H9 (cell line): ENCODE measurements at places on chromosomes 3 and 15. TPM values are rescaled to one million over a fixed set of nuclear protein-coding genes. Genes with fewer than 3 reads are reported as not detected.
A peak's percentile ranks its signal among the peaks of the same experiment; 100 is the strongest.

The PLCH1 gene
- 17.8 and 19.0 TPM in 2 replicates for total RNA-seq

GRCh38 chr3:138007898-138008297 is 2.1 kb upstream of the CLDN18 start:
- no peak overlapping the region for H3K27ac ChIP-seq
- no peak for DNase-seq
- H3K4me1 ChIP-seq: no peaks in the 10 kb centered on the region
- H3K36me3 ChIP-seq: no peaks in the 10 kb centered on the region

The RNU5B-1 gene
- not detected in 2 replicates for total RNA-seq

The CRTC3 gene
- total RNA-seq: 3.9 TPM in 2 replicates

DNA sequence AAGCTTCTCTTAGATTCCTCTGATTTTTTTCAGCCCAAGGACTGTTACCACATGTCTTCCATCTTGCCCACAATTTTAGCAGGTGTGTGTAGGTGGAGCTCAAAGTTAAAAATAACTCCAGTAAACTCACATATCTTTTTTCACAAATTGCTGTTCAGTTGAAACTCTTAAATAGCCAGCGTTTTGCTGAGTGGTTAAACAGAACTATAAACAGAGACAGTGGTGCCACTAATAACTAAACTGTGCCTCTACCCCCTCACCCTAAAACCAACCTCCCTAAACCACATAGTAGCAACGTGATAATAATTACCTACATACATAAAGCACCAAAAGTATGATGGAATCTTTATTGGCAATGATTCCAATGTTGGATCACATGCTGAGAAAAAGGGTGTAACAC is 525.1 kb downstream of the PDCD6IP start:
- DNase-seq: no peak
- no peaks in the 10 kb centered on the region for H3K36me3 ChIP-seq
- H3K27me3 ChIP-seq: no peaks in the 10 kb centered on the region
- H3K4me1 ChIP-seq: no peaks in the 10 kb centered on the region
- no peak overlapping the region for H3K4me3 ChIP-seq
- no peak overlapping the region for H3K27ac ChIP-seq

The RUVBL1 gene
- 99.6 and 99.7 TPM in 2 replicates for total RNA-seq

DNA sequence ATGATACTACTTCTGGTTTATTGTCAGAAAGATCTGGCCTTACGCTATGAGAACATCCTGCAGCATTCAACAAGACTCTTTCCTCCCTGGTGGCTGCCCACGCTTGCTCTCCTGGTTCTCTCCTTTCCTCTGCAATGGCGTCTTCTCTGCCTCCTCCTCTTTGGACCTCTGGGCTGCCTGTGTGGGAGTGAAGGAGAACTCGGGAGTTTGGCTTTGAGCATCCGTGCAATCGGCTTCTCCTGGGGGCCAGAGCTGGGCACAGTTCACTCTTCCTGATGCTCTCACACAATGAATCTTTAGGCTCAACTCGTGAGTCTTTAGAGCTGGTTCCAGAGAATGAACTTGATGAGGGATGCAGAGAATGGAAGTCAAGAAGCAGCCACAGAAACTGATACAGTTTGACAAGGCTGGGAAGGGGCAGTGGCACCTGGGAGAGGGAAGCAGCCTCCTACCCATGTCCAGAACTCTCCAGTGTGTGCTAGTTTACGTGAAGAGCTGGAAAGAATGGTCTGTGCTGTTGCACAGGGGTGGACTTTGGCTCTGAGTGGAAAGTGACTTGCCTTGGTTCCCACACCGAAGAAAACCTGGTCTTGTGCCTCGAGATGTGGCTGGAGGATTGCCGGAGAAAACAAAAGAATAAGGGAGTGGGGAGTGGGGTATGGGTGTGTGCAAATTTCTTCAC is 37.9 kb downstream of the RPLP1 start:
- no peak for DNase-seq
- no peak overlapping the region for H3K4me3 ChIP-seq
- H3K27me3 ChIP-seq: no peaks in the 10 kb centered on the region

The PLSCR4 gene
- 1.1 and 1.2 TPM in 2 replicates for total RNA-seq

- H3K27ac ChIP-seq: no peak overlapping the region
- DNase-seq: no peak
- no peaks in the 10 kb centered on the region for H3K27me3 ChIP-seq
- H3K4me1 ChIP-seq: no peaks in the 10 kb centered on the region
Observed at GRCh38 chr3:170429050-170429449, 10.4 kb downstream of the CLDN11 start.

DNA sequence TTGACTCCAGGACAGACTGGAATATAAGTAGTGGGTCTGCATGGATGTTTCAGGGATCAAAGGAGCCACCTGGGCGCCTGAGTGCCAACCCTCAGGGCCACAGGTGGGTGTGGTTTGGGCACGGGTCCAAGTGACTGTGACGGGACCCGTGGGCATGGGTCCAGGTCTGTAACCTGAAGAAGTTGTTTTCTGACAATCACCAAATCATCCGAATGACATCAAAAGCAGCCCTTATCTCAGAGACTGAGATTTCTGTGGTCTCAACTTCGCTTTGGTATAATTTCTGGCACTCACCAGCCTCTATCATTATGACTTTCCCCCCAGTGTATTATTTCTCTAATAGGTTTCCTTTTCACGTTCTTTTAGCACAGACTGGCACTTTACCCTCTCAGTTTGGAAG is 24.4 kb downstream of the RLBP1 start:
- no peak overlapping the region for H3K4me3 ChIP-seq
- H3K27me3 ChIP-seq: no peaks in the 10 kb centered on the region
- H3K36me3 ChIP-seq: peaks cover 7% of the 10 kb centered on the region; the same call in 2 of the 3 replicates
- DNase-seq: no peak
- peak overlapping the region; percentile 81 for H3K27ac ChIP-seq

The GOLGA6D gene
- 0.35 and 0.37 TPM in 2 replicates for total RNA-seq

The CLDN16 gene
- not detected in 2 replicates for total RNA-seq

DNA sequence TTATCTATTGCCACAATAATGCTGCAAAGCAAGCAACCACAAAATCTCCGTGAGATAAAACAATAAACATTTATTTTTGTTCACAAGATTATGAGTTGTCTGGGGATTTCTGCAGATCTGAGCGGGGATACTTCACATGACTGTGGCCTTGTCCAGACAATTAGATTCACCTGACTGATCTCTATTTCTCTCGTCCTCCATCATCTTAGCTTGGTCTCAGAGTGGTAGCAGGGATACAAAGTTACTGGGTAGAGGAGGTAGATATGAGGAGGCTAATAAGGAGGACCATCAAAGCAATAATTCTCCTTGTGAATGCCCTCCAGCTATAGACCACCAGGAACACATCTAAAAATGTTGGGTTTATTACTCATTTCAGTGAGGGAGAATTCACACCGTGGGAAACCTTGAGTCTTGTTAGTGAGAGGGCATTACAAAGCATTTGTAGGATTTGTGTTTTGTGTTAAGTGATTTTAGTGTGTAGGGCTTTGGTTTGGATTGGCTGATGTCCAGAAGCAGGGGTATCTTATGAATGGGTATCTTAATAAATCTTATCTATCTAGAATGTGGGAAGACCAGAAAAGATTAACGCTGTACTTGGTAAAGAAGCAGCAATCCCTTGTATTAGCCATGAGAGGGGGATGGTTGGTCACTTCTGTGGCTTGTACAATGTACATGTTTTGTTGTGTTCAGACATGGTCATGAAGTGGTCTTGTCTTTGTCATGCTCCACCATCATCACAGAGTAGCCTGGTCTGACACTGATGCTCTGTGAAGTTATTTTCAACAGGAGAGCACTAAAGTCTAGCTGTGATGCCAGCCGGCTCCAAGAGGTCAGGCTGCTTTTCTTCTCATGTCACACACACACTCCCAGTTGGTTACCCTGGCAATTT is 287.6 kb upstream of the STT3B start:
- DNase-seq: no peak
- H3K36me3 ChIP-seq: no peaks in the 10 kb centered on the region
- no peak overlapping the region for H3K27ac ChIP-seq
- H3K4me3 ChIP-seq: no peak overlapping the region

GRCh38 chr3:126990890-126991289 is 8.0 kb downstream of the PLXNA1 start:
- H3K4me1 ChIP-seq: no peaks in the 10 kb centered on the region
- no peak overlapping the region for H3K4me3 ChIP-seq
- peaks cover 19% of the 10 kb centered on the region for H3K36me3 ChIP-seq

DNA sequence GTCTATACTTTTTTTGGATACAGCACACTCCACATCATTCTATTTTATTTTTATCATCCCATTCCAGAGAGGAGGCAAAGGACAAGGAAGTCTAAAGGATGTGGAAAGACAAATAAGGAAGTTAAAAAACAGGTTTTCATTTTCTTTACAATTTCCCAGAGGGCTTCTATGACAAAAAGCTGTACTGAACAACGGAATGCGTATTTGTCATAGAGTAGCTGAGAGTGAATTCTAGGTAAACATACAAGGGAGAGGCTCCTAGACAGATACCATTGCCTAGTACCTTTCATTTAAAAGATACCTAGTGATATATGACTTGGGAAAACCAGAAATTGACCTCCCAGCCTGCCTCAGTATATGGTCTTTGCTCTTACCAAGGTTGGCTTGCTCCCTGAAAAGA is 341.7 kb downstream of the FHIT start:
- no peaks in the 10 kb centered on the region for H3K27me3 ChIP-seq
- H3K36me3 ChIP-seq: peaks cover 24% of the 10 kb centered on the region
- no peak for DNase-seq
- no peaks in the 10 kb centered on the region for H3K4me1 ChIP-seq
- no peak overlapping the region for H3K27ac ChIP-seq

DNA sequence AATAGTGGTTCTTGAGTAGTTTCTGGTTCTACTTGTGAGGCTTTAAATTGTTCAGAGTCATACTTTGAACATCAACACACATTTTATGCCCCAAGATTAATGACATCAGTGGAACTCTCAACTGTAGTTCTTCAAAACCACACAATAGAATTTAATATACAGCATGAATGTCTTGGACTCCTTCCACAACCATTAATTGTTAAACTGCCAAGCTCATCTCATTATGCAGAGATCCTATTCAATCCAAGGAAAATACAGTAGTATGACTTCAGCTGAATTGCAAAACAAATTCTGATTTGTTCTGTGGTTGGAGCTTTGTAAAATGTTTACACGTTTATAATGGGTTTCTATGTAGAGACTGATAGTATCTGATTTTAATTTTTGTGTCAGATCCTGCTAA is 199.2 kb upstream of the SLC2A2 start:
- H3K27me3 ChIP-seq: no peaks in the 10 kb centered on the region
- peaks cover 4% of the 10 kb centered on the region; the same call in 1 of the 2 replicates for H3K36me3 ChIP-seq
- H3K4me1 ChIP-seq: no peaks in the 10 kb centered on the region
- H3K27ac ChIP-seq: no peak overlapping the region
- no peak for DNase-seq
